ENCODE measurements at places on chromosomes 7 and 10.

GRCh38 chr7:91251877-91252276 lies 12.4 kb upstream of the FZD1 start:
- no peak for DNase-seq

GRCh38 chr7:43199371-43200160 lies 87.1 kb downstream of the HECW1 start:
- no peak for DNase-seq

- DNase-seq: no peak
Measured at GRCh38 chr10:99457813-99458212, 27.4 kb upstream of the GOT1 start.

DNA sequence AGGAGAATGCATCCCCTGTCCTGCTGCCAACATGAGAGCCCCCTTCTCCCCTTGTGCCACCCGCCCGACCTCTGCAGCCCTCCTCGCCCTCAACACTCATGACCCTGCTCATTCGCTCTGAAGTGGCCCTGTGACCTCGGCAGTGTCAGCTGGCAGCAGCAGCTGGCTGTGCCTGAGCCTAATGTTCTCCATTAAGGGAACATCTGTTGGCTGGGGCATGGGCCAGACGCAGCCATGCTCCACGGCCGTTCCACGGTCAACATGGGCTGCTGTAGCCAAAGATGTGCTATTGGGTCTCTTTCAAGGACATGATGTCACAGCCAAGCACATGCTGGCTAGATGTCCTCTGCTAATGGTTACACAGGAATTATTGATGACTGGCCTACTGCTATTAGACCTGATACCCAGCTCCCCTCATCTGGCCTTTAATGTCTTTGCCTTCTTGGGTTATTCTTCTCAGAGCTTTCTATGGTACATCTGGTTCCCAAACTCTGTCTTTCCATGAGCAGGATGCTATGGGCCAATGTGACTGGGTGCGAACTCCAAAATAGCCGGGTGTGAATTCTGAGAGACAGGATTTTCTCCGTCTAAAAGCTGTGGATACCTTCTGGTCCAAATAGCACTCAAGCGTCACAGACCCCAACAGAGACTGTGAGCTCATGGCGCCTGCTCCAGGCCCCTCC lies 22.4 kb downstream of the ADCYAP1R1 start:
- no peak for DNase-seq

DNA sequence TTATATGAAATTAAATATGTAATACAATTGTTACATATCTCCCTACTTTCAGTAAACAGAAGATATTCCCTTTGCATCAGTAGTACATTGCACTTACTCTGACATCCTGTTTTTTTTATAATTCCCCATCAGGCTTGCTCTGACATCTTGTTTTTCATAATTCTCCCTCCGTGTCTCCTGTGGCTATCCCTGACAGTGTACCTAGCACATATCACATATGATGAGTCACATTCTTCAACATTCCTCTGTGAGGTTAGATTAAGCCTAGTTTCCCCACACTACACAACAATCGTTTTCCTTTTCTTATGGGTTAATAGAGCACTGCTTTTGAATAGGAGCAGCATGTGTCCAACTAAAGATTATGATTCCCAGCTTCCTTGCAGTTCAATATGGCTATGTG lies 250.6 kb upstream of the NPVF start:
- no peak for DNase-seq

DNA sequence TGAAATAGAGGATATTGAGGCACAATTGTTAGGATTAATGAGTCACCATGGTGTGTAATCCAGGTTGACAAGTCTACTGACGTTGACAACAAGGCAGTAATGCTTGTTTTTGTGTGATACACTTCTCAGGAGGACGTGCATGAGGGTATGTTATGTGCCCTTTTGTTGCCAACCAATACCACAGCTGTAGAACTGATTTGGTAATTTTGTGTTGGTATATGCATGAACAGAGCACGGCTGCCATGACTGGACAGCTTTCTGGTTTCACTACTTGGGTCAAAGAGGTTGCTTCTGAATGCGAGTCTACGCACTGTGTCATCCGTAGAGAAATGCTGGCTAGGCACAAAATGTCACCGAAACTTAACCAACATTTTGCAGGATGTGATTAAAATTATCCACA lies 32.9 kb downstream of the PHTF2 start:
- DNase-seq: no peak

GRCh38 chr7:29783671-29784070 lies 22.6 kb upstream of the WIPF3 start:
- no peak for DNase-seq

DNA sequence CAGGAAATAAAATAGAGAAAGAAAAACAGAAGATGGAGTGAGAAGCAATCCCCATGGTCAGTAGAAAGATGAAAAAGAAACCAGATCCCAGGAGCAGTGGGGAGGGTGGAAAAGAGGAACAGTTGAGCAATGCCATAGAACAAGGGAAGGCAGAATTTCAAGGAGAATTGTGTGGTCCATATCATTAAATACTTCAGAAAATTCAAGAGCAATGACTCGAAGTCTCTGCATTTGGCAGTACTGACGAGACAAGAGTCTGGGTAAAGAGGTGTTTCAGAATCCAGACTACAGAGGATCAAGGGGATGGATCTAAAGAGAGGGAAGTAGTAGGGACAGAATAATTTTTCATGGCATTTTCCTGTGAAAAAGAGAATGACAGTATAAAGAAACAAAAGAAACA lies 512.6 kb downstream of the PHTF2 start:
- no peak for DNase-seq

GRCh38 chr10:78579995-78580394 lies 488.8 kb upstream of the ZMIZ1 start:
- DNase-seq: peak; percentile 13

DNA sequence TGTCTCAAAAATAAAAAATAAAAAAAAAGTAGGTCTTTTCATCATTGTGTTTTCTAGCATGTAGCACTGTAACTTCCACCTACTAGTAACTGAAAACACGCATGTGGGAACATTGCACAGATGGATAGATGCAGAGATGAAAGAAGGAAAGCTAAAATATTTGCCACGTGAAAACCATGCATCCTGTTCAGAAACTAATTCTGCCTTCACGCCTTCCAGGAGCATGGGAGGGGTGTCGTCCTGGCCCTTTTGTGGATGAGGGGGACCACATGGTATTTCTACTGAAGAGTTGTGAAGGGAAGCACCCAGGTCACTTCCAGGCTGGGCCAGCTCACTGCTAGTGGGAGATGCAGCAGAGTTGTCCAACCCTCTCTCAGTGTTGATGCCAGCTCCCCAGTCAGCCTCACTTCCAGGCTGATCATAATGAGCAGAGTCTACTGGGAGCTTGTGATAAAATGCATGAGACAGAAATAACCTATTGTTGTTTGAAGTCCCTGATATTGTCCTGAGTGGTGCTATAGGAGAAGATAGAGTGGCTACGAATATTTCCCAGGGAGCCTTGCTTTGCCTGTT lies 287.1 kb upstream of the CELF2 start:
- DNase-seq: no peak

DNA sequence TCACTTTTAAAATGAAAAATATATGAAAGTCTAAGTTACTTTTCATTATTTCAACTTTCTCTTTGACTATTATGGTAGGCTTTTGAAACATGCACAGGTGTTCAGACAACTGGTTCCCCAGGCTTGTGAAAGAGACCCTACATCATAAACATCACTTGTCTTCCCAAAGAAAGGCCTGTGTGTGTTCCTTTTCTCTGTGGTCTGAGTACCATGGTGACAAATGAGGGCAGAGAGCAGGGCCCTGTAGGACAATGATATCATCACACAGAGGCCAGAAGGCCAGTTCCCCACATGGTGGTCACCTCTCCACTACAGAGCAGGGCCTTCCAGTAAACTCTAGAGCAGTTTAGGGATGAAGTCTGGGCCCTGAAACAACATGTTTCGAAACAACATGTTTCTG lies 288.8 kb downstream of the USP6NL start:
- DNase-seq: no peak

GRCh38 chr7:128303133-128303532 lies 40.6 kb downstream of the RBM28 start:
- DNase-seq: no peak

GRCh38 chr10:113407218-113407617 lies 145.6 kb upstream of the HABP2 start:
- DNase-seq: no peak

DNA sequence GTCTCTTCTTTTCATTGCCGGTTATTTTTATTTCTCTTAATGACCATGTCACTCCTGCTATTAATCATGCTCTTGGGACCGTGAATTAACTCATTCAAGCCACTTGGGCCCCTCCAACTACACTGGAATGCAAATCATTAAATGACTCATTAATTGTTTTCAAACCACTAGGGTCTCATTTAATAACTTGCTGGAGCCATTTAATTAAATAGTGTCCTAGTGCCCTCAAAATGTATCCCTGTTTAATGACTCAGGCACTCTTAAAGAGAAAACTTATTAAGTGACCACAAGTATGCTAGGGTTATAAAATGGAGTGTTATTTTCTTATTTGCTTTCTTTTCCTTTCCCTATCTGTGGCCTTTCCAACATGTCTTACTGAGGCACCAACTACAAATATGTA lies 73.0 kb downstream of the PLXDC2 start:
- no peak for DNase-seq

GRCh38 chr7:128113839-128114238 lies 82.6 kb upstream of the LRRC4 start:
- no peak for DNase-seq

- DNase-seq: no peak
Measured at GRCh38 chr7:137978464-137979237, 23.2 kb downstream of the CREB3L2 start.

- DNase-seq: no peak
Measured at GRCh38 chr7:98795741-98796493, 73.9 kb downstream of the TMEM130 start.
